ENCODE measurements at places on chromosomes 3 and 15. TPM values are rescaled to one million over a fixed set of nuclear protein-coding genes. Genes with fewer than 3 reads are reported as not detected.

- no peak for DNase-seq
These were observed 43.1 kb downstream of the THRB start for GRCh38 chr3:24451461-24452099.

GRCh38 chr15:64185146-64185911, 22.5 kb upstream of the PPIB start:
- no peak for DNase-seq

DNA sequence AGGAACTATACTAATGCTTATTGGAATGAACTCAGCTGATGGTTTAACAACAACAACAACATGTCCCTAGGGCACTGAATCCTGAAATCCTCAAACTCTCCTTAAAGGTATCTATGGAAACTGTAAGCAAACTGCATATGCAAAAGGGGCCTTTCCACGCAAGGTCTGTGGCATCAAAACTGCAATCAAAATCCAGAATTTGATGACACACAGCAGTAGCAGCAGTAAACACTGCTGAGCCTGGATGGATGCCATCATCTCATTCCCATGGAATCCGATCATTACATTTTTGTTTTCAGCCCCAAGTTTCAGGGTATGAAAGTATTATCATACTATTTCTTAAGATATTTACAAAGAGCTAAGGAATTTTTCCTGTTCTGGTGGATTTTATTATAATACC, 399.7 kb downstream of the VPS13C start:
- DNase-seq, result no peak

DNA sequence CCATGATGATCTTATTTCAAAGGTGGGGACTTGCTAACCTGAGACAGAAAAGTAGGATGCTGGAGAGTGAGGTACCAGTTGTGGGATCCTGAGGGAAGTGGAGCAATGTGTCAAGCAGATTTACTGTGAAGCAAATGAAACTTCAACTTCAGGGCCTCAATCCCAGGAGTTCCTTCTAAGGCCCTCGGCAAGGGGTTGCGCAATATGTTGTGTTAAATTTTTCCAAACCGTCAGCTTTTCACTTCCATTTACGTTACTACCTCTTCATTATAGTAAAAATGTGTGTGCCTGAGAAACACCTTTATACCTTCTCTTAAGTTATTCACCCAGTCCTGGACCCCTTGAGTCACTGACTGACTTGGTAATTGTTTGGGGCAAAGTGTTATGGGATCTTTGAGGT, 42.5 kb upstream of the KCNH8 start:
- DNase-seq, result no peak

DNA sequence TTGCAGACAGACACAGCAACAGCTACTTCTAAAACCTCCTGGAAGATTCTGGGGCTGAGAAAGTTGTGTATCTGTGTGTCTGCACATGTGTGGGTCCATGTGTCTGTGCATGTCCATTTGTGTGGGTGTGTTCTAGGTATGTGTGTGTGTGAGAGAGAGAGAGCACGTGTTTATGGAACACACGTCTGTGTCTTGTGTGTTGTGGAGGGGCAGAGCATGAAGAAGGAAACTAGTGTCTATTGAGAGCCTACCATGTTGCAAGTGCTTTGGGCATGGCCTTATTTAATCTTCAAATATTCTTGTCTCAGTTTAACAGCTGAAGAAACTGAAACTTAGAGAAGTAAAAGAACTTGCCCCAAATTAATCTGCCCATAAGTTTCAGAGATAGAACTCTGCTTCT, 327.5 kb downstream of the UACA start:
- no peak for DNase-seq

- no peak for DNase-seq
These were observed 172.7 kb downstream of the ZBTB20 start for GRCh38 chr3:114974387-114974786.

- no peak for DNase-seq
These were observed 35.4 kb downstream of the MAPK6 start for GRCh38 chr15:52054381-52054780.

- no peak for DNase-seq
These were observed 22.3 kb downstream of the RPSA start for GRCh38 chr3:39428745-39429201.

GRCh38 chr15:74937272-74937589, 642 bp downstream of the COX5A start:
- no peak for DNase-seq

- peak; percentile 36 for DNase-seq
These were observed at the start of gene MEIS2 for GRCh38 chr15:37100109-37100965. MEIS2 (minus strand) TSS chr15:37100549; CDS start chr15:37099466, 1,083 bp downstream.

- DNase-seq, result no peak
These were observed 63.5 kb upstream of the ETV5 start for GRCh38 chr3:186172353-186172752.

- DNase-seq, result peak; percentile 34
These were observed 28.1 kb downstream of the NR1I2 start for GRCh38 chr3:119810018-119810435.

The LRRC34 gene
- polyA plus RNA-seq, result not detected

The CTXN2 gene
- polyA plus RNA-seq, result not detected

- DNase-seq, result no peak
These were observed 18.3 kb downstream of the RTF1 start for GRCh38 chr15:41435037-41435786.

The HIGD2B gene
- polyA plus RNA-seq, result not detected

DNA sequence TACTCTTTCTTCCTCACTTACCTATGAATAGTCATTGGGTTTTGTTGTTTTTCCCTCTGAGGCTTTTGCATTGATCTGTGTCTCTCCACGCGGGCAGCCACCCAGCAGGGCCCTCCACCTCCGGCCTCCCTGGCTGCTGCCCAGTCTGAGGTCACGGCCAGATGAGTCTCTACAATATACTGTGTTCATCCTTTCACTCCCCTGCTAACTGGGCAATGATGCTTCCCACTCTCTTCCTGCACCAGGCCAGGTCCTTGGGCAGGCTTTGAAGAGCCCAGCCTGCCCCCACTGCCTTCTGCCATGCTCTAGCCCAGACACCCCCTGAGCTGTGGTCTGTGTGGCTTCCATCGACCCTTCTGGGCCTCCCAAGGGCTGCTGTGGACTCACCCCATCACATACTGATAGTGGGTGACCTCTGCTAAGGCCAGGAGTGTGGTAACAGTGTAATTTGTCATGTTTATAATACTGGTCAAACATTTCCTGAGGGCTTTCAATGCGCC, 18.0 kb downstream of the PDIA5 start:
- DNase-seq, result no peak

The C15orf62 gene
- polyA plus RNA-seq, result 0.12 TPM

The IVD gene
- polyA plus RNA-seq, result 41.8 TPM

DNA sequence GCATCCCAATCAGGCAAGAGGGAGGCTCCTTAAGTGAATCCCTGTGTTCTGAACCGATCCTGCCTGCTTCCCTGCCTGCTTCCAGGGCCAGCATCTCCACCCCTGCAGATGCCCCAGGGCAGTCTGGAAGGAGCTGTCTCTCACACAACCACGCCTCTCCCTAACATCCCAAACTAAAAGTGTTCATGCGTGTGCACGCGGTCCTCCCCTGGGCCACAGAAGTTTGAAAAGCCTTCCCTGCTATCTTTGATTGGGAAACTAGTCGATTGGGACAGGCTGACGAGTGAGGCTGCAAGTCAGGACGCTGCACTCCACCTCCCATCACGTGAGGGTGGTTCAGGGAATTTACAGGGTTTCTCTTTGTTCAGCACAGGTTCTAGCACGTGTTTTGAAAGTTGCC, 340.9 kb upstream of the ICE2 start:
- DNase-seq, result no peak

- DNase-seq, result no peak
These were observed 86.2 kb downstream of the NPAP1 start for GRCh38 chr15:24761704-24762302.

The FOXP1 gene
- polyA plus RNA-seq, result 68.2 TPM

DNA sequence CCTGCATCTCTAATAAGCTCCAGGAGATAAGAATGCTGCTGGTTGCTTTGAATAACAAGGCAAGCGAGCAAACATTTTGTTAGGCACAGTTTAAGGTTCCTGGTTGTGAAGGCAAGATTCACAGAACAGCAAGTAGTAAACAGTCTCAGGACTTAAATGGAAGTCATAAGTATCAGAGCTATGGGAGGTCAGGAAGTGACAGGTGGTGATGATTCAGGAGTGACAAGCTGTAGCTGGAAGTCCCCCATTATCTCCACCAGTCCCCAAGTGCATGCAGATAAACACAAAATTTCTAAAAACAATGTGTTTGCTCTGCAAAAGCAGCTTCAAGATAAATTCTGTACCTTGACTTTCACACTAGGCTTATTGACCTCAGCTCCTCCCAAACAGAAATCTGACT, 3.3 kb downstream of the FETUB start:
- peak; percentile 6 for DNase-seq

DNA sequence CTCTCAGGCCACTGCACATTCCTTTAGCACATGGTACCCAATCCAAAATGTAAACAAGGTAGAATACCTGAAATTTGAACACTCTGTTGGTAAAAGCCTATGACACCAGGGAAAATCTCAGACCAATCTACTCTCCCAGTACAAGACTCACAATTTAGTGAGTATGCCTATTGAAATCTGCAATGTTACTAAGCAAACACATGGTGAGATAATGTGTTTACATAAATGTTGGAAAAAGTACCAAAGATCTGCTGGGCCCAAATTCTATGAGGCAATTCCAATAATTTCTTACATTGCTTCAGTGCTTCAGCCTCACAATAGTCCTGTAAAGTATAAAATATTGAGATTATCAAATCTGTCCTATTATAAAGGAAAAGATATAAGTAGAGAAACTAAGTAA, 536.1 kb downstream of the PYDC2 start:
- no peak for DNase-seq

DNA sequence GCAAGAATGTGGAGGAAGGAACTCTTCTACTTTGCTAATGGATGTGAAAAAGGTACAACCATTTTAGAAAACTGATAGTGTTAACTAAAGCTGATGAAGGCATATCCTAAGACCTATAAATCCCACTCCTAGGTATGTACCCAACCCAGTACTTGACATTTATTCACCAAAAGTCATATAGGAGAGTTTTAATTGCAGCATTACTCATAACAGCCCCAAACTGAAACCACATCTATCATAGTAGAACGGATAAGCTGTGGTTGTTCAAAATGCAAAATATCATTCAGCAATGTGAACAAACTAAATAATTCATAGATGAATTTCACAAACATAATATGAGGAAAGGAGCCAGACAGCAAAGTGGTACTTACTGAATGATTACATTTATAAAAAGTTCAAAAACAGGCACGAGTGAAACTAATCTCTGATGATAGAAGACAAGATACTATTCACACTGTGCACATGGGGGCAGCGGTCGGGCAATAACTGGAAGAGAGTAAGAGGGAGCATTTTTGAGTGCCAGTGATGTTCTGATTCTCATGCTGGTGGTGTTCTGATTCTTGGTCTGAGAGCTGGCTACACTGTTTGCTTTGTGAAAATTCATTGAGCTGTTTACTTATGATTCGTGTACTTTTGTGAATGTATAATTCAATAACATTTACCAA, 34.3 kb downstream of the GOLIM4 start:
- DNase-seq, result no peak

GRCh38 chr15:66707310-66708082, 5.5 kb downstream of the SMAD6 start:
- no peak for DNase-seq

DNA sequence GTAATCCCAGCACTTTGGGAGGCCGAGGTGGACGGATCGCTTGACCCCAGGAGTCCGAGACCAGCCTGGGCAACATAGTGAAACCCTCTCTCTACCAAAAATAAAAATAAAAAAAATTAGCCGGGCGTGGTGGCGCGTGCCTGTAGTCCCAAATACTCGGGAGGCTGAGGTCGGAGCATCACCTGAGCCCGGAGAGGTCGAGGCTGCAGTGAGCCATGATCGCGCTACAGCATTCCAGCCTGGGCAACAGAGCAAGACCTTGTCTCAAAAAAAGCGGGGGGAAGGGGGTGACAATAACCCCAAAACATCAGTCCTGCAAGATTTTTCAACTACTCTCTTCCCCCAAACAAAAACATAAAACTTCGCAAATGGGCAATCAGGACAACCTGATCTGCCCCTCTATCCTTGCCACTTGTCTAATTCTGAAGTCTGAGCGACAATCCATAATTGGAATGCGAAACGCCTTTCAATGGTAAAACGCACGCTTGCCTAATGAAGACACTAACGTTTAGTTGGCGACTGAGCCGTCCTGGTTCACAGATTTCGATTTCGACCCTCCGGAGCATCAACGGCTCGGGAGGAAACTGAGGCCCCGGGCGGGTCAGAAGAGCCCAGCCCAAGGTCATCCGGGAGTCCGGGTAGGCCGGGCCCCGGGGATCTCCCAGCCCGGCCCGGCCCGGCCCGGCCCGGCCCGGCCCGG, 868 bp downstream of the BTBD1 start:
- no peak for DNase-seq

Data from immature natural killer cell (primary cell).